Neural progenitor cell (in vitro differentiated cells): ENCODE measurements at places on chromosomes 3 and 15. TPM values are rescaled to one million over a fixed set of nuclear protein-coding genes. Genes with fewer than 3 reads are reported as not detected.

Gene GJD2
- total RNA-seq, result not detected in 2 replicates

Gene SEMA3G
- 0.79 and 3.4 TPM in 2 replicates for total RNA-seq

Gene ITIH1
- not detected in 2 replicates for total RNA-seq

Gene MUC4
- total RNA-seq, result 0.53 TPM in 1 of 2 replicates, not detected in the other

Gene FMN1
- total RNA-seq, result 2.2 and 5.7 TPM in 2 replicates

DNA sequence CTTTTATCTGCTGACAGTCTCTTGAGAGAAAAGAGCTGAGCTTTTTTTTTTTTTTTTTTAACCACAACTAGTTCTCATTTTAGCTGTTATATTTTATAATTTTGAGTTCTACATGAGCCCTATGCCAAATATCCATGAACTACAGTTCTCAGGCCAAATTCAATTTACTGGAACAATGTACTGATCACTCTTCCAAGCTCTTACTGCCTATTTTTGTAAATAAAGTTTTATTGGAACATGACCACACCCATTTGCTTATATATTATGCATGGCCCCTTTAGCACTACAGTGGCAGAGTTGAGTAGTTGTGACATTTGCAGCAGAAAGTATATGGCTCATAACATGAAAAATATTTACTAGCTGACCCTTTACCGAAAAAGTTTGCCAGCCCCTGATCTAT lies 129.2 kb upstream of the SKOR1 start:
- no peaks in the 10 kb centered on the region for H3K36me3 ChIP-seq
- no peak for DNase-seq
- peaks cover 12% of the 10 kb centered on the region for H3K4me1 ChIP-seq
- H3K27ac ChIP-seq, result no peak overlapping the region
- H3K4me3 ChIP-seq, result no peak overlapping the region
- no peaks in the 10 kb centered on the region for H3K27me3 ChIP-seq

DNA sequence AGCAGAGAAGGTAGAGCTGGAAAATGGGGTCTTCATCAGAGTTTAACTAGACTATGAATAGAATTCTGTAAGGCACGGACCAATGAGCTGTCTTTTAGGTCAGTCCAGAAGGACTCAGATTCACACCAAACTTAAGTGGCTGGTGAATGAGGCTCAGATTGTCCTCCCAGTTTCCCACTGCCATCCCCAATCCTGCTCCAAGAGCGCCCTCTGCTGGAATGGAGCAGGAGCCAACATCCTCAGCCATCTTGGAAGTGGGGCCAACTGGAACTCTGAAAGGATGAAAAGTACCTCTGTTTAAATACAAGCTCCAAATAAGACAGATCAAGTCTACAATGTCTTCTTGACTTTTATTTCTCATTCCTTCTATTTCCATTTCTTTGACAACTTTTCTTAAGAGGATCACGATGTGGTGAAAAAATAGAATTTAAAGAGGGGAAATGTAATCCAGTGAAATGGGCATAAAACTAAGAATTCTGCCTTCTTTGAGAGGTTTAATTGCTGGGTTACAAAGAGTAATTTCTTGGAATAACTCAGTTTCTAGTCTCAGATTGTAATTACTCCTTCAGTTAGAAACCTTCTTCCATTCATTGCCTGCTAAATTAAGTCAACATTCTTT lies 217.1 kb upstream of the TPRG1 start:
- H3K27me3 ChIP-seq, result peaks cover 2% of the 10 kb centered on the region
- no peak overlapping the region for H3K4me3 ChIP-seq
- peak; percentile 91 for DNase-seq
- H3K27ac ChIP-seq, result no peak overlapping the region
- no peaks in the 10 kb centered on the region for H3K36me3 ChIP-seq
- H3K4me1 ChIP-seq, result no peaks in the 10 kb centered on the region

GRCh38 chr15:57872281-57873030 lies 165.9 kb downstream of the POLR2M start:
- no peaks in the 10 kb centered on the region for H3K4me1 ChIP-seq
- H3K4me3 ChIP-seq, result no peak overlapping the region
- no peaks in the 10 kb centered on the region for H3K27me3 ChIP-seq
- no peak overlapping the region for H3K27ac ChIP-seq
- H3K36me3 ChIP-seq, result no peaks in the 10 kb centered on the region
- no peak for DNase-seq

GRCh38 chr3:165389064-165389463 lies 192.9 kb upstream of the SLITRK3 start:
- H3K36me3 ChIP-seq, result no peaks in the 10 kb centered on the region
- no peak overlapping the region for H3K4me3 ChIP-seq
- no peaks in the 10 kb centered on the region for H3K4me1 ChIP-seq
- no peaks in the 10 kb centered on the region for H3K27me3 ChIP-seq

DNA sequence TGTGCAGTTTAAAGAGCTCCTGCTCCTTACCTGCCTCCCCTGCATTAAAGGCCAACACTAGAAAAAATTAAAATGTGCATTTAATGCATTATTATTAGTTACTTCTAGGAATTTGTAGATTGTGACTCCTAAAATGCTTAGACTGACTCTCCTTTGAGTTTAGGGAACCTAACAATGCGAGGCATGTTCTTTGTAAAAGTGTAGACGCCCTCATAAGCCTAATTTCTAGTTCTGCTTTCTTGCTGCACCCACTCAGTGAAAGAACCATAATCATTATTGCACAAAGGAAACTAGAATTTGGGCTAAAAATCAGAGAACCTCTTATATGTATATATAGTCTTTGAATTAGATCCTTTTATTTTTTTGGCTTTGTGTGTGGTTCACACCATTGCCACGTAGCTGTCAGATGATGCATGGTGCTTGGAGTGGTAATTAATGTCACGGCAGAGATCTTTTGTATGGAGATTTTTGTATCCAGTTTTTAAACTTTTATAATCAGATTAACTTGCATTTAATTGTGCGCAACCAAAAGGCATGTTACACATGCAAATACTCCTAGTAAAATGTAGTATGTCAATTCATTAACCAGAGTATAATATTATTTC lies 710 bp downstream of the ABHD10 start:
- H3K27ac ChIP-seq, result peak overlapping the region; percentile 20
- DNase-seq, result no peak
- H3K27me3 ChIP-seq, result peaks cover 5% of the 10 kb centered on the region
- peaks cover 24% of the 10 kb centered on the region for H3K4me1 ChIP-seq
- peak overlapping the region; percentile 79 for H3K4me3 ChIP-seq
